T-cell (primary cell): ENCODE measurements at places on chromosomes 1 and 21.

DNA sequence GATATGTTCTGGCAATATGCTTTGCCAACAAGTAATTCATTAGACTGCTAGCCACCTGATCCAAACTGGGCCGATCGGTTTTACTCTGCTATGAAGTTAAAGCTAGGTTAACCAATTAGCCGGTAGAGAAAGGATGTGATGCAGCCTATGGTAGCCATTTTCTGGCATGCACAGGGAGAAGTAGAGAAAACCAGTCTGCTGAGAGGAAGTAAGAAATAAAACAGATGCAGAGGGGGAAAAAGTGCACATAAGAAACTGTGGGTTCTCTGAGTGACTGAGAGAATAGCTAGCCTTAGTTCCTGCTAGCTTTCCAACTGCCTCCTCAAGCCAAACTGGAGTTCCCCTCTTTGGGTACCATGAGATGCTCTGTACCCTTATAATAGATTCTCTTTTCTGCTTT lies 52.8 kb downstream of the ARID4B start:
- H3K27ac ChIP-seq, result peak overlapping the region; percentile 37
- no peak overlapping the region for H3K4me3 ChIP-seq
- H3K27me3 ChIP-seq, result no peaks in the 10 kb centered on the region
- H3K36me3 ChIP-seq, result no peaks in the 10 kb centered on the region

GRCh38 chr1:89502042-89502441 lies 22.6 kb upstream of the LRRC8B start:
- no peaks in the 10 kb centered on the region for H3K4me1 ChIP-seq
- H3K27me3 ChIP-seq, result no peaks in the 10 kb centered on the region
- DNase-seq, result no peak
- H3K27ac ChIP-seq, result no peak overlapping the region
- no peak overlapping the region for H3K4me3 ChIP-seq
- H3K36me3 ChIP-seq, result no peaks in the 10 kb centered on the region

DNA sequence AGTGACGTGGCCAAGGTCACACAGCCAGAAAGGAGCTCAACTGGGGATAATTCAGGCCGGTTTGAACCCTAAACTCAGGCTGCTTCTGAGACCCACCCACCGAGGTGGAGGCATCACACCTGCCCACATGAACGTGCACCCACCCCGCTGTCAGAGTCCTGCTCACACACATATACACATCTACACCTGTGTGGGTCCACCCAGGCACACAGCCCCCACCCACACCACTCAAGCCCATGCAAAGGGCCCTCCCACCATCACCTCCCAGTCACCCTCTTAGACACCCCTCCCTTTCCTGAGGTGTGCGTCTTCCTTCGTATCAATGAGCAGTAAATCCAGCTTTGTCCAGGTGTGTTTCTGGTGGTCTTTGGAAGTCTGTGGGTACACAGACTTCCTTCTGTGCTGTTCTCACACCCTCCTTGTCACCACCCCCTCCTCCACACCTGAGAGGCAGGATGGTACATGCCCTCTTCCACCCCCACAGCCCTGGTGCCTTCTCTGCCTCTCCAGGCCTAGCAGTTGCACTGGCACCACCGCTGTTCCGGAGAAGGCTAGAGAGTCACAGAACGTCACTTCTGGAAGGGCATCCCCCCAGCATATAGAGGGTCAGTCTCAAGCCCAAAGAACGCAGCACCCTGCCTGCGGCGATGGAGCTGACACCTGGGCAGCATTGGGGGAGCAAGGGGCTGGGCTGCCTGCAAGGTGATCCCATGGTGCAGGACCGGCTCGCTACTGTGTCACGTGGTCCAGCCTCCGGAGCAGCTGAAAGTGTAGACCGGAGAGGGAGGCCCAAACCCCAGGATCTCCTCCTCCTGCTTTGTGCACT lies 18.9 kb upstream of the FAM131C start:
- DNase-seq, result no peak
- no peaks in the 10 kb centered on the region for H3K36me3 ChIP-seq
- no peak overlapping the region for H3K27ac ChIP-seq
- H3K4me3 ChIP-seq, result no peak overlapping the region
- no peaks in the 10 kb centered on the region for H3K27me3 ChIP-seq
- H3K4me1 ChIP-seq, result no peaks in the 10 kb centered on the region

DNA sequence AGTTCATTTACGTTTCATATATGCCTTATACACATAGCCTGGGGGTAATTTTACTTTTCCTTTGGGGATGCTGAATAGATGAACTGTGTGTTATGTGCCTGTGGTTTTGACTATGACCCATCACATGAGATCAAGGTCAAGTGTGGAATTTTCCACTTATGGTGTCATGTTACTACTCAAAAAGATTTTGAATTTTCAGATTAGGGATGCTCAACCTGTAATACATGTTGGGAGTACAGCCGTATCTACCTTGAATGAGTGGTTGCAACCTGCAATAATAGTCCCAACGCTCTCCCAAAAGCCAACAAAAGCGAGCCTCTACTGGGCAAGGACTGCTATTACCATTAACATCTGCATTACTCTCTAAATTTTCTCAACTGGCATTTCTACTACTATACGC lies 68.5 kb upstream of the SDC3 start:
- H3K36me3 ChIP-seq, result peaks cover 5% of the 10 kb centered on the region
- H3K27ac ChIP-seq, result no peak overlapping the region
- H3K27me3 ChIP-seq, result no peaks in the 10 kb centered on the region
- DNase-seq, result no peak
- H3K4me3 ChIP-seq, result no peak overlapping the region
- no peaks in the 10 kb centered on the region for H3K4me1 ChIP-seq

GRCh38 chr21:36260030-36260787 lies 59.8 kb upstream of the MORC3 start:
- H3K27ac ChIP-seq, result peak overlapping the region; percentile 70
- H3K4me3 ChIP-seq, result peak overlapping the region; percentile 39
- DNase-seq, result peak; percentile 45
- H3K27me3 ChIP-seq, result no peaks in the 10 kb centered on the region

DNA sequence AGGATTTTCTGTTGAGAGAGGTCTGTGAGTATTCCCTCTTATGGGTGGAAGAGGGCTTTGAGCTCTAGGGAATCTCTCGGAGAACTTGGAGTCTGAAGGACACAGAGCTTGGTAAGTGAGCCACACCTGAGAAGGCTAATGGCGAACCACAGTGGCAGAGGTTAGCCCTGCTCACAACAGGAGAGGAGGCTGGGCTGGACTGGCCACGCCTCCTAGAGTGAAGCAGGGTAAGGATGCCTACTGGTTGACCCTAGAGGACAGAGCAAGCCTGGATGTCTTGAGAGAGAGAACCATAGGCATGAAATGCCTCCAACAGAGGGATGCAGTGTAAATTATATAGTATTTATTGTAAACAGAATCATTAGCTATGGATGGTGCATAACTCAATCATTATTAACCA lies 232.6 kb downstream of the PCP4 start:
- DNase-seq, result no peak
- no peak overlapping the region for H3K27ac ChIP-seq
- no peaks in the 10 kb centered on the region for H3K27me3 ChIP-seq
- H3K4me1 ChIP-seq, result no peaks in the 10 kb centered on the region
- H3K36me3 ChIP-seq, result no peaks in the 10 kb centered on the region
- H3K4me3 ChIP-seq, result no peak overlapping the region

DNA sequence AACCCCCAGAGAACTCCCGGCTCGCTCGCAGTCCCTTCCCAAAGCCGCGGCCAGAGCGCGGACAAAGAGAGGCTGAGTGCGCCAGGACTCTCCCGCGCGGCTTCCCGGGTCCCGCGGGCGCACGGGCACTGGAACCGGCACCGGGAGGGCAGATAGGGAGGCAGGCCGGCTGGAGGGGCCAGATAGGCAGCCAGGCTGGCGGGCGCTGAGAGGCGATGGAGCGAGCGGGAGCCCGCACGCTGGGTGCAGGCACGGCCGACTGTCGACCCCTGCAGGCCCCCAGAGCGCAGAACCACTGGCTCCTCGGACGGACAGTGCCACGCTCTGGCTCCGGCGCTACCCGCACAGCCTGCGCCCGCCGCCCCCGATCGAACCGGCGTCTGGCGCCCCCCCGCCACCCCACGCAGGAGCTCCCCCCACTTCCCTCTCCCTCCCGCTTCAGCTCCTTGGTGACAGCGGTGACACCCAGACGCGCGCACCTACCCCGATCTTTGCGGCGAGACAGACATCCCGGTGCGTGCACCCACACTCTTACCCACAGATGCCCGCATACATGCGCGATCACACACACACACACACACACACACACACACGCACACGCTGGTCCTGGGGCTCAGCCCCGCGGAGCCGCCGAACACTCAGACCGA lies 534 bp downstream of the SLC6A9 start:
- H3K36me3 ChIP-seq, result no peaks in the 10 kb centered on the region
- H3K4me1 ChIP-seq, result peaks cover 4% of the 10 kb centered on the region
- H3K27me3 ChIP-seq, result no peaks in the 10 kb centered on the region
- H3K4me3 ChIP-seq, result peak overlapping the region; percentile 79
- DNase-seq, result peak; percentile 33
- no peak overlapping the region for H3K27ac ChIP-seq

GRCh38 chr1:43935711-43936427 lies 2.3 kb downstream of the ARTN start:
- H3K4me3 ChIP-seq, result no peak overlapping the region
- H3K27ac ChIP-seq, result no peak overlapping the region
- H3K4me1 ChIP-seq, result peaks cover 32% of the 10 kb centered on the region

- H3K27me3 ChIP-seq, result no peaks in the 10 kb centered on the region
- DNase-seq, result no peak
- no peaks in the 10 kb centered on the region for H3K36me3 ChIP-seq
- H3K4me1 ChIP-seq, result no peaks in the 10 kb centered on the region
- H3K4me3 ChIP-seq, result no peak overlapping the region
These were observed 180.8 kb upstream of the CACYBP start for GRCh38 chr1:174818951-174819350.

DNA sequence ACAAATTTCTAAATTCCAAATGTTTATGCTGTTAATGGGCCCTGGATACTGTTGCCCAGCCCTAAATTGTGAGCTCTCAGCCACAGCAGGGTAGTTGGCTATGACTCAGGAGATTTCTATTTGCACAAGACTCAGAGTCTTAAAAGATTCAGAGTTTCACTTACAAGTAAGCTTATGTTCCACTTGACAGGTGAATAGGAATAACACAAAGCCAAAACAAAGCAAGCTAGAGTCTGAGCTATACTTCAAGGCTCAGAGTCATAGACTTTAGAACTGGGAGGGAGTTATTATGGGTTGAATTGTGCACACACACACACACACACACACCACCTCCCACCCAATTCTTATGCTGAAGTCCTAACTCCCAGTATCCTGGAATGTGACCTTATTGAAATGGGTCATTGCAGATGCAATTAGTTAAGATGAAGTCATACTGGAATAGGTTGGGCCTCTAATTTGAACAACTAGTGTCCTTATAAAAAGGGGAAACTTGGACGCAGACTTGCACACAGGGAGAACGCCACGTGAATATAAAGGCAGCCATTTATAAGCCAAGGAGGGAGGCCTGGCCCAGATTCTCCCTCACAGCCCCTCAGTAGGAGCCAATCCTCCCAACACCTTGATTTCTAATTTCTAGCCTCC lies 30.2 kb downstream of the PRDX6 start:
- no peaks in the 10 kb centered on the region for H3K27me3 ChIP-seq
- H3K36me3 ChIP-seq, result no peaks in the 10 kb centered on the region
- no peaks in the 10 kb centered on the region for H3K4me1 ChIP-seq
- no peak overlapping the region for H3K4me3 ChIP-seq

DNA sequence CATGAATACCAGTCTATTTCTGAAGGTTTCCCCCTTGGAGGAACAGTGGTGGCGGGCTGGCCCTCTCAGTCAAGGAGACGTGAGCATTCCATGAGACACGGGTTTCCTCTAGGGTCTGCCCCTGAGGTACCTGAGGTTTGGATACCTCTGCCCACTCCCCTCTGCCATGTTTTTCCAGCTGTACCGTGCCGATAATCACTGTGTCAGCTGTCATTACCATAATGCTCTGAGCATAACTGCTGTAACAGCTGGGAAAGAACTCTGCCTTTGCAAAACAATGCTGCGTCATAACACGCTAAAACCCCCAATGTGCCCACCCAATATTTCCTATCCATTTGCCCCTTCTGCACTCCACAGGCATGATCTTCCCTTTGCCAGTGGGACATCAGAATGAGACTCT lies 425.1 kb downstream of the KIF26B start:
- H3K27me3 ChIP-seq, result no peaks in the 10 kb centered on the region
- no peaks in the 10 kb centered on the region for H3K36me3 ChIP-seq
- H3K4me1 ChIP-seq, result no peaks in the 10 kb centered on the region
- DNase-seq, result no peak

DNA sequence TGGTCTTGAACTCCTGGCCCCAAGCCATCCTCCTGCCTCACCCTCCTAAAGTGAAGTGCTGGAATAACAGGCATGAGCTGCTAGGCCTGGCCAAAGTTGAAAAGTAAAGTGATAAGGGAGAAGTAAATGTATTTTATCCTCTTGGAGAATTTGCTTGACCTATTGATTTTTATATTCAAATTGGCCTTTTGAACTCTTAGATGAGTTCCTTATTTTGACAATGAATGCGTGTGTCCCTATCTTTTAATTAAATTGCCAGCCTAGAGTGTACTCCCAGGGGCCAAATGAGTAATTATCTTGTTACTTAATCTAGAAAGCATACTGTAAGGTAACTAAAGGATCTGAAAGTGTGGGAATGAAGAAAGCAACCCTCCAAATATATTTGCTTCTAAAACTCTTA lies 11.4 kb downstream of the RNF11 start:
- no peaks in the 10 kb centered on the region for H3K36me3 ChIP-seq
- no peak overlapping the region for H3K27ac ChIP-seq
- no peak for DNase-seq
- H3K4me3 ChIP-seq, result no peak overlapping the region
- H3K4me1 ChIP-seq, result peaks cover 13% of the 10 kb centered on the region

- no peak overlapping the region for H3K27ac ChIP-seq
- no peak for DNase-seq
- H3K27me3 ChIP-seq, result no peaks in the 10 kb centered on the region
- no peaks in the 10 kb centered on the region for H3K4me1 ChIP-seq
- H3K4me3 ChIP-seq, result no peak overlapping the region
These were observed 78.6 kb upstream of the CSF3R start for GRCh38 chr1:36561361-36561724.

DNA sequence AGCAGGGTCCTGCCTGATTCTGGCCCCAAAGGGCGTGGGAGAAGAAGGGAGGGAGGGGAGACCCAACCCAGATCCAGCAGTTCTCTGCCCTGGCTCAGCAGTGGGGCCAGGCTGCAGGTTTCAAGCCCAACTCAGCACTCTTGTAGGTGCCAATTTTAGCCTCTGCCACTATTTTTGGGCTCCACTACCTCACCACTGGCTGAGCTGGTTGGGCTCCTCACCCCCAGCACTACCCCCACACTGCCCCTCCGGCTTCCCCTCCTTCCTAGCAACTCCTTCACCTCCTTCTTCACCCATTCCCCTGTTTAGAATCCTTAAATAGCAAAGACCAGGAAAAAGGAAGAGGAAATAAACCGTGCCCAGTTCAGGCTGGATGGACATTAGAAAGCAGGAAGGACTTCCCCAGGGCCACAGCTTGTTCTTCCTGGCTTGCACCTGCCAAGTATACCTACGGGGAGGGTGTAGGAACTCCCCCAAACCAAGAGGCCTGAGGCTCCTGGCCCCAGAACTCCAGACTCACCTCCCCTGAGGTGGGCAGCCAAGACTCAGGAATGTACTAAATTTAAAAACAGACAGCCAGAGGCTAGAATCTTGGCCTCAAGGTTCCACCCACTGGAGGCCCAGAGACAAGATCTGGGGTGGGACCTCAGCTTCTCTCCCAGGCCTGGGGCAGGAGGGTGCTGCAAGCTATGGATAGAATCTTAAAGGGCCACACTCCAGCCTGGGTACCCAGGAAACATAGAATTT lies 1.4 kb upstream of the ARHGEF2 start:
- no peak for DNase-seq
- H3K27me3 ChIP-seq, result no peaks in the 10 kb centered on the region
- H3K4me1 ChIP-seq, result peaks cover 80% of the 10 kb centered on the region
- no peaks in the 10 kb centered on the region for H3K36me3 ChIP-seq
